Suppressor macrophage (primary cell): ENCODE measurements at places on chromosomes 16 and 17.

GRCh38 chr16:27461483-27462171 lies 59.7 kb downstream of the IL21R start:
- no peak for DNase-seq

DNA sequence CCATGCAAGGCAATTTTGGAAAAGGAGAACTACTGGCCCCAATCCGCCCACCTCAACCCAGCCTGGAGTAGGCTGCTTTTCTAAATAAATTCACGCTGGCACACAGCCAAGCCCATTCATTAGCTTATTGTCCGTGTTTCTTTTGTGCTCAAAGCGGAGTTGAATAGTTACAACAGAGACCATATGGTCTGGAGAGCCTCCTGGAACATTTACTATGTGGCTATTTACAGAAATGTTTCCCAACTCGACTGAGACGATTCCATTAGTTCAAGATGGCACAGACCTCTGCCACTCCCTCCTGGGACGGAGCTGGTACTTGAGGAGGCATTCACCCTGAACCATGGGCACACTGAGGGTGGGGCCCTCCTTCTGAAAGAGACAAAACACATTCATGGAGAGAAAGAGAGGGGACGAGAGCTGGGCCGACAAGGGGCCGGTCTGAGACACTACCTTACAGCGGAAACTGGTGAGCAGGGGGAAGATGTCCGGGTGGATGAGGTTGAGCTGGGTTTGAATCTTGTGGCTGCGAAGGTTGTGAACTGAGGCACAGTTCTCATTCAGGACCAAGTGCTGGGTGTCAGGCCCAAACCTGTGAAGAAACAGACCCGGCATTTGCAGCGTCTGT lies 15.7 kb downstream of the ELAC2 start:
- DNase-seq: peak; percentile 46

- peak; percentile 45 for DNase-seq
Measured at GRCh38 chr16:82061861-82062525, 26.9 kb downstream of the HSD17B2 start.

GRCh38 chr17:39209317-39210092 lies 9.4 kb downstream of the RPL19 start:
- peak; percentile 83 for DNase-seq

DNA sequence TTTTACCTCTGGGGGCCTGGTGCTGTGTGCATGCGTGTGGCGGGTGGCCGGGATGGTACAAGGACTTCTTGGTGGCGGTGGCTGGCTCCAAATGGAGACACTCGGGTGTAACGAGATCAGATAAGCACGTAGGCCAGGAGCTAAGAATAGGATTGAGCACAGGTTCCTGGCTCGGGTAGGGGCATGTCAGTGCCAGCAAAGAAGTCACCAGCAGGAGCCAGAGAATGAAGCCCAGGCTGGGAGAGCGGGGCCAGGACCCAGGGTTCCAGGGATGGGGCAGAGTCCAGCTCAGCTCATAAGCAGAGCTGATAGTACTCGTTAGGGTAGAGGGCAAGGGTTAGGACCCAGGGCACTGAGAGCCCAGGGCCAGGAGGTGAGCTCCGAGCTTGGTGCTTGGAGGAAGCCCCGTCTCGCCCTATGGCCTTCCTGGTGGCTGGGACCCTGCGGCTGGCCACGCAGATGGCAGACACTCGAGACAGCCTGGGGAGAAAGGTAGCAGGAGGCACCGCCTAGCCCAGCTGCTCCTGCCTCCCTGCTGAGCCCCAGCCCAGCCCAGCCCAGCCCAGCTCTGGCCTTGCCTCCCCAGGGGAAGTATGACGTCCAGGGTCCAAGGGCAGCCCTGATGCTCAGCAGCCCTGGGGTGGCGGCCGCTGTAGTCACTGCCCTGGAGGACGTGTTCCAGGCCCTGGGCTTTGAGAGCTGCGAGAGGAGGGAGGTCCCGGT lies 8.9 kb downstream of the ZNF213 start:
- no peak for DNase-seq

DNA sequence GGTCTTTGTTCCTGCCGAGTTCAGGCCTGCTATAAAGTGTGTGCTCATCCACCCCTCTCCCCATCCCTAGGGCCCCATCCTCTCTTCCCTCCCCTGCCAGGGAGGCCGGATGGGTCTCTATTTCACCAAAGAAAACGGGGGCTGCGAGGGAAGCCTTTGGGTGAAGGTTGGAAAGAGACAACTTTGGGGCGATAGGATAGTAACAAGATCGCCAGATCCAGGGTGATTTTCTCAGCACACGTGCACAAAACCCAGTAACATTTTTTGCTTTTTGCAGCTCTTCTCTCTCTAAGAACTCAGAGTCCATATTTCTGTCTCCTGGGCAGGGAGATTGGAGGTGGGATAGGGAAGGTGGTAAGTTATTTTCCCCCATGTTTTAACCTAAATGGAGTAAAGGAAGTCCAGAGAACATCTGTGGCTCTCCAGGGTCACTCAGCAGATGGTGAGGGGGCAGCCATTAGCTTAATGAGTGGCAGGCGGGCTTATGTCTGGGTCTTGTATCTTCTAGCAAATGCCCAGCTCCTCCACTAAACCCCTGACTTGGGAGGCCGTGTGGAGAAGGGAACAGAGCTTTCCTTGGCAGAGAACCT lies 6.9 kb downstream of the CCR7 start:
- no peak for DNase-seq

DNA sequence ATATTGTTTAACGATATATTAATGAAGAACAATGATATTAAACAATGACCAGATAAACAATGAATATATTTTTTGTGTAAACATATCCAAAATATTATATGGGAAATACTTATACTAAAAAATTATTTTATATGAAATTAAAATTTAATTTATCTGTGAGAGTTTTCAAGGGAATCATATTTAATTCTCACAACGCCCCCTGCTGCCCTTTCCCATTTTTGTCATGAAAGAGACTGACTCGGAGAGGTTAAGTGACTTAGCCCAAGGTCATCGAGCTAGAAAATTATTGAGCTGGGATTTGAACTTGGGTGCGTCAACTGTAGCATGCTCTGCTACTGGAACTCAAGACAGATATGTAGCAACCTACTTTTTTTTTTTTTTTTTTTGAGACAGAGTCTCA lies 7.2 kb upstream of the MYCBPAP start:
- peak; percentile 44 for DNase-seq

- no peak for DNase-seq
Measured at GRCh38 chr17:76159157-76159556, 18.1 kb upstream of the FOXJ1 start.

- DNase-seq: peak; percentile 69
Measured at GRCh38 chr16:10971560-10971961, 27.2 kb downstream of the CLEC16A start.

DNA sequence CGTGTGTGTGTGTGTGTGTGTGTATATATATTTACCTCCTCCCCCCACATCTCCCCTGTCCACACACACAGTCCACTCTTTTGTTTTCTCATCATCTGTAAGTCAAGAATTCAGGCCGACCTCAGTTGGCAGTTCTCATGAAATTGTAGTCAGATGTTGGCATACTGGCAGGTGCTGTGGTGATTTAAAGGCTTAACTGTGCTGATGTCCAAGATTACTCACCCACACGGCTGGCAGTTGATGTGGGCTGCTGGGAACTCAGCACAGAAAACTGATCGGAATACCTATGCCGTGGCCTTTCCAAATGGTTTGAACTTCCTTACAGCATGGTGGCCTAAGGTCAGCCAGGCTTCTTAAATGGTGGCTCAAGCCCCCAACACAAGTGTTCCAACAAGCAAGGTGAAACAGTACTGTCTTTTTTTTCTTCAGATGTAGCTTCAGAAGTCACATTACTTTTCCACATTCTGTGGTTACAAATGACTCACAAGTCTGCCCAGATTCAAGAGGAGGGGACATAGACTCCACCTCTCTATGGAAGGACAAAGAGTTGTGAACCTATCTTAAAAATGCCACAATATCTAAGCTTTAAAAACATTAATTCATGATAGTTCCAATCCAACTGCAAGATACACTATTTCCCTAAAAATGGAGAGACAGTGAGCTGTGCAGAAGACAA lies 198.5 kb upstream of the HS3ST4 start:
- no peak for DNase-seq

GRCh38 chr16:1193825-1194581 lies 31.1 kb downstream of the TPSG1 start:
- no peak for DNase-seq

- no peak for DNase-seq
Measured at GRCh38 chr16:84479716-84480450, 24.6 kb downstream of the MEAK7 start.

- DNase-seq: no peak
Measured at GRCh38 chr17:61663310-61663709, 72.3 kb upstream of the NACA2 start.

GRCh38 chr17:59829217-59830006 lies 63.3 kb downstream of the TUBD1 start:
- DNase-seq: peak; percentile 44

- DNase-seq: no peak
Measured at GRCh38 chr16:82055117-82055516, 20.1 kb downstream of the HSD17B2 start.

- DNase-seq: no peak
Measured at GRCh38 chr16:2176047-2176446, 20.4 kb downstream of the CASKIN1 start.

DNA sequence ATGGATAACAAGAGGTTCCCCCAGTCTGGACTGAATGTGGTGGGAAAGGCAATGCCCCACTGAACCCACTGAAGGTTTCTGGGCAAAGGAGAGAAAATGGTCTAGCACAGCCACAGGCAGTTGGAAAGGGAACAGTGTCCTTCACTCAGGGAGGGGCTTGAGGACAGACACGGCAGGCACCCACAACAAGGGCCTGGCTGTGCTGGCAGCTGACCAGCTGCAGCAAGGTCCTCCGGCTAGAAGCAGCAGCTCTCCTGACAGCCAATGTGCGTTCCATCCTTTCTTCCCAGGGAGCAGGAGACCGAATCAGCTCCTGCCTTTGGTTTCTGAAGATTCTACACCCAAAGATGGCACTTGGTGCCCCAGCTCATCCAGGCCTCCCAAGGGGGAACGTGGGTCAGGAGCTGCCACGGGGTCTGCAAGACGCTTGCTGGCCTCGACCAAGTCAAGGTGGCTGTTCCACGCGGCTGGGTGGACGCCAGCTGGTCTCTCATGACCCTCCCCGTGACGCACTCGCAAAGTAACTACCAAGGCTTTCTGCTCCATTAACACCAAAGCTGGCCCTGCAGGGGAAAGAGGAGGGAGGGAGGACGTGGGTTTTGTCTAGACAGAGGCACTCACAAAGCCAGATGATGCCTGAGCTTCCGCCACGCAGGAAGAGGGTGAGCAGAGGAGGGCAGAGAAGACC lies 11.1 kb downstream of the ABR start:
- no peak for DNase-seq

DNA sequence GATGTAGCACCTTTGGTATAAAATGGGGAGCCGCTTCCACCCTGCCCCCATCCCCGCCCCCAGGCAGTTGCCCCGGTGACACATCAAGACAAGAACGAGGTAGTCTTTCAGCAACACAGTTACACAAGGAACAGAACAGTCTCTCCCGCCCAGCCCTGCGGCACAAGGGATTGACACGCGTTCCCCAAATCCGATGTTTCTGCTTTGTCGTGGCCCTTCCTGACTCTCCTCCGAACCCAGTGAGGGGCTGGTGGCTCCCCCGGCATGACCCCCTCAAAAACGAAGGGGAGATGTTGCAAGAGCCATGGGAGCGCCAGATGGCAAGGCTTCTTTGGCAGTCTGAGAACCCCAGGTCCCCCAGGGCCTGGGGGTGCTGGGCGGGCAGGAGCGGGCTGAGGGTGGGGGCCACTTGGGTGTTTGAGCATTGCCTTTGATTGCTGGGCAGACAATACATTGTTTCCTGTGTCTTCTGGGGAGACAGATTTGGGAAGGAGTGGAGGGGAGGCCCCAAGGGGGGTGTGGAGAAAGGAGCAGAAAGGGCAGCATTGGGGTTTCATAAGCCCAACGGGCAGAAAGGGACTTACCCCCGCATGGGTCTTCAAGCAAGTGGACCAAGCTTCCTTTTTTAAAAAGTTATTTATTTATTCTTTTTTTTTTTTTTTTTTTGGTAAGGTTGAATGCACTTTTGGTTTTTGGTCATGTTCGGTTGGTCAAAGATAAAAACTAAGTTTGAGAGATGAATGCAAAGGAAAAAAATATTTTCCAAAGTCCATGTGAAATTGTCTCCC lies 16.6 kb downstream of the COL1A1 start:
- peak; percentile 78 for DNase-seq

- DNase-seq: no peak
Measured at GRCh38 chr17:5354310-5354709, 65.2 kb downstream of the NUP88 start.

DNA sequence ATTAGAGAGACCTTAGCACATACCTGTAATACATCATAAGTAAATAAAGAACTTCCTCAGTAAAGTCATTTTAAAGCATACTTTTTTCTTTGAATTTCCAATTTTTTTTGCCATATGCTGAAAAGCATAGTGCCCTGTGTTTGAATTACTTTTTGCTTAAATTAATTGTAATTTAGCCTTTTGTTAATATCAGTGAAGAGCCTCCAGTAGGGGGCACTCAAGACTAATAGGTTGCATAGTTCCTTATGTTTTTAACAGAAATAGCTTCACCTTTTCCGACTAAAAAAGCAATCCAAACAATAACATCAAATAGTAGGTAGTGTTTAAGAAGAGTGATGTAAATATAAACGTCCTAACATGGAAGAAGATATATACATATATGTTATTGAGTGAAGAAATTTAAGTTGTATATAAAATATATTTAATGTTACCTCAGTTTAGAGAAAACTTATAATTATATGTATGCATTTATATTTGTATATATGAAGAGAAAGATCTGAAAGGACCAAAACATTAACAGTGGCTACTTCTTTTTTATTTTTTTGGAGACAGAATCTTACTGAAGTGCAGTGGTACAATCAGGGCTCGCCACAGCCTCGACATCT lies 18.6 kb downstream of the RAD51C start:
- DNase-seq: peak; percentile 87

GRCh38 chr16:30382111-30382881 lies at the start of gene SEPTIN1:
Gene SEPTIN1 (minus strand): TSS chr16:30382561. CDS start chr16:30382542, 19 bp downstream.
- no peak for DNase-seq

DNA sequence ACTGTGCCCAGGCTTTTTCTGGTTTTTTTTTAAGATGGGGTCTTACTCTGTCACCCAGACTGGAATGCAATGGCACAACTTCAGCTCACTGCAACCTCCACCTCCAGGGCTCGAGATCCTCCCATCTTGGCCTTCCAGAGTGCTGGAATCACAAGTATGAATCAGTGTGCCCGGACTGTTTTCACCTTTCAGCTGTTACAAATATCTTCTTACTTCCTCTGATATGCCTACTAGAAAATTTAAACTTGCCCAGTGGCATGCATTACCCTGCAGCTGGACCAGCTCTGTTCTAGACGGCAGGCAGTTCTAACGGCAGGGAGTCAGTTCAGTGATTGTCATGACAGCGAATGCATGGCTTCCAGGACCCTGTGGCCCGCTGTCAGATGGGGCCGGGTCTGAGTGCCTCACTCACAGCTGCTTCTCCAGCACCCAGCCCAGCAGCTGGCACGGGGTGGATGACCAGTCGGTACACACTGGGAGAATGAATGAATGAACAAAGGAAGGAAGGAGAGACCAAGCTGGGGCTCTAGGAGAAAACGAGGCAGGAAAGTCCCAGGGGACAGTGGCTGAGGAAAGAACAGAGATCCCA lies 28.0 kb upstream of the LITAF start:
- DNase-seq: no peak
